Left lobe of liver (tissue), 2 donors: ENCODE measurements at places on chromosomes 6 and 20. TPM values are rescaled to one million over a fixed set of nuclear protein-coding genes. Genes with fewer than 3 reads are reported as not detected.

DNA sequence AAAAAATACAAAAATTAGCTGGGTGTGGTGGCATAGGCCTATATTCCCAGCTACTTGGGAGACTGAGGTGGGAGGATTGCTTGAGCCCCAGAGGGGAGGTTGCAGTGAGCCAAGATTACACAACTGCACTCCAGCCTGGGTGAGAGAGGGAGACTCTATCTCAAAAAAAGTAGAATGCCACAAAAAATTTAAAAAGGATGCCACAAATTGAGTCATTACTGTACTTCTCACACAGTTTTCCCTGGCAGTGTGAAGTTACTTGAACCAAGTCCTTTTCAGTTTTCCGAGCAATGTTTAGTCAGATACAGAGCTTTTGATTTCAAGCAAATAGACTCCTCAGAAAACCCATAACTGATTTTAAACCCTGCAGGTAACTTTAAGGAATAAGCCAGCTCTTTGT is 53.3 kb downstream of the TNFRSF21 start:
- no peak for DNase-seq

DNA sequence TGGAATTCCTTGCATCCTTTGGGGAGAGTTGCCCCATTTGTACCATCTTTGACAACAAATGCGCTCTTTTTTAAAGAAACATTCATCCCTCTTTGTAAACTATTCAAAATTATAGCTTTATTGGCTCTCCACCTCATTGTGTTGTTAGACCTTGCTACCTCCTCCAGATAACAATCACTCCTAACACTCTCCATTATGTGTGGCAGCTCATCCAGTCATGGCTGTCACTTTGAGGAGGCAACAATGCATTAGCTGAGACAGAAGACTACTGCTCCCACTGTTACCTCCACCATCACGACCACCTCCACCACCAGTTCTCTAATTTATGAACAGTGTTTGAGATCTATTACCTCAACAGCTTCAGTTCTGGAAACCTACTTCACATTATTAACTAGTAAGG is 339.1 kb downstream of the FRK start:
- DNase-seq = no peak

- no peak for DNase-seq
Observed at GRCh38 chr6:53440336-53440945, 91.7 kb upstream of the ELOVL5 start.

- DNase-seq = no peak
Observed at GRCh38 chr6:157054531-157054979, 268.8 kb downstream of the TMEM242 start.

DNA sequence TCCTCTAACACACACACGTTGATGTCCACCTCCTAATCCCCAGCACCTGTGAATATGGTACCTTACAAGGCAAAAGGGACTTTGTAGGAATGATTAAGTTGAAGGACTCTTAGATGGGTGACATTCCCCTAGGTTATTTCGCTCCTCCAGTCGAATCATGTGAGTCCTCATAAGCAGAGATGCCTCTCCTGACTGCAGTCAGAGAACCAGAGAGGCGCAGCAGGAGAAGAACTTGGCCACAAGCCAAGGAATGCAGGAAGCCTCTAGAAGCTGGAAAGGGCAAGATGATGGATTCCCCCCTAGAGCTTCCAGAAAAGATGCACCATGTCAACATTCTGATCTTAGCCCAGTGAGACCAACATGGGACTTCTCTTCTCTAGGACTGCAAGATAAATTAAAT is 133.1 kb upstream of the PTPRT start:
- DNase-seq = no peak

- DNase-seq = no peak
Observed at GRCh38 chr20:39700528-39700927, 738.4 kb downstream of the DHX35 start.

Gene GJE1
- not detected for total RNA-seq

Gene RSPO3
- total RNA-seq = 1.6 TPM

Gene SIRPB2
- total RNA-seq = 0.50 TPM

Gene DDR1
- total RNA-seq = 5.1 TPM
